HCT116 (cell line): ENCODE measurements at places on chromosomes 3 and 15. TPM values are rescaled to one million over a fixed set of nuclear protein-coding genes. Genes with fewer than 3 reads are reported as not detected.

Gene GUCA1C
- not detected for total RNA-seq

Gene FOXL2
- total RNA-seq: not detected

DNA sequence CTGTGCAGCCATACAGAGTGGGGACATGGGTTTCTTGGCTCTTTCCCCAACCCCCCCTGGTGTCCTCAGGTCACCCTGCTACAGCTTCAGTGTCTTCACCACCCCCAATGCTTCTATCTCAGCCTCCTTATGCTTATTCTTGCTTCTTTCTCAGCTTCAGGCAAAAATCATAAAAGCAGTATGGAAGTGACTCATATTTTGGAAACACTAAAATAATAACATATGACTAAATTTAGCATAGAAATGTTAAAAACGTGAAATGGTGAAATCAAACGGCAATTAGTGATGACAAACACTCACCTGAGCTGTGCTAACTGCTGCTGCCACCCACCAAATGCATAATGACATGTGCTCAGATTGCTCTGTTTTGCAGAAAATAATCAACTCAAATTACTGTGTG, 475.2 kb upstream of the EPHA3 start:
- no peak overlapping the region for H3K4me3 ChIP-seq
- no peaks in the 10 kb centered on the region for H3K36me3 ChIP-seq
- no peaks in the 10 kb centered on the region for H3K27me3 ChIP-seq
- no peak overlapping the region for H3K27ac ChIP-seq

DNA sequence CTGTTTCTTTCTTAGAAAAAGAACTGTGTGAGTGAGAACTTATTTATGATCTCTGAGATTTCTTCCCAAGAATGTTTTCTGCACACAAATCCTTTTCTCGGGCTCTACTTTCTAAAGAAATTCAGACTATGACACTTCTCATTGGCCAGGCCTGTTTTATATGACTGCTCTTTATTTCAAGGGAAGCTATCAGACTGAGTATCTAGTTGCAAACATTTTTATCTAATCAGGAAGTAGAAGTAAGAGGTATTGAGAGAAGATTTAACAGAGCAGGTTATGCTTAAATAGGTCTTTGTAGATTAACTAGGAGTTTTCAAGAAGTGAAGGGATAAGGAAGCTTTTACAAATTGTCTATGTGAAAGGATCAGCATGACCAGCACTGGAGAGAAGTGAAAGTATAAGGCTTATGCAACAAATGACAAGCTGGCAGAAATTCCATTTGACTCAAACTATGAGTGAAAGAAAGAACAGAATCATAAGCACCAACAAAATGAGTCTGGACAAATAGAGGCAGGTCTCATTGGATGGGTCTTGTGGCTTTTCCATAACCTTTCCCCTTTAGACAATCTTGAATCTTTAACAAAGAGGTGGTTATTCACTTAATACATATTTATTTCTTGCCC, 71.9 kb upstream of the CHL1 start:
- H3K4me3 ChIP-seq: no peak overlapping the region
- H3K36me3 ChIP-seq: no peaks in the 10 kb centered on the region
- no peaks in the 10 kb centered on the region for H3K4me1 ChIP-seq
- H3K27ac ChIP-seq: no peak overlapping the region

DNA sequence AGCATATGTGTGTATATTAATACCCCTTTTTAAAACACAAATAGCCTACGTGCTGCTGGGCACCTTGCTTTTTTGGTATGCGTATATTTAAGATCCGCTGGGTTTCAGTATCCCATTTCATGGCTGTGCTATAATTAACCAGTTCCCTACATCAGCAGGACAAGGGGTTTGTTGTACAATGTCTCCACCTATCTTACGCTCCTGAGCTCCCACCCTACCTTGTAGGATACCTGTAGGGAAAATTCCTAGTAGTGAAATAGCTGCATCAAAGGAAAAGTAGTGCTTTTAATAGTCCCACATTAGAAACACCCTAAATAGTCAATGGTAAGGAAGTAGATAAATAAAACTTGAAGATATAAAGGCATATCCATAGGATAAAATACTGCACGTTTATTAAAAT, 1.4 kb downstream of the MAP6D1 start:
- H3K4me1 ChIP-seq: peaks cover 7% of the 10 kb centered on the region; the same call in 1 of the 2 replicates
- no peak overlapping the region for H3K27ac ChIP-seq

DNA sequence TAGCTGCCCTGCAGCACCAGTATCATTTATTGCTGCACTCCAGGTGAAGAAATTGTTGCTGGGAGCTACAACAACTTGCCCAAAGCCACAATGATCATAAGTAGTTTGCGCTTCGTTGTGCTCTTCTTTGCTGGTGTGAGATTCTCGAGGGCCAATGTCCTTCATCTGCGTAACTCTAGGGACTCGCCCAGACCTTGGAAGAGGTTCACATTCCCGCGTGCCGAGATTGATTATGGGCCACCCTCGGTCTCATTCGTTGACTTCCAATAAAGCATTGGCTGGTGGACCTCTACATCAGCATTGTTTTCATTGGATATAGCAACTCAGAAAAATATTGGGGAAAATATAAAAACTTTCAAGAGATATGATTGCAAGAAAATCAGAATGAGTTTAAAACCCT, 423 bp upstream of the PHLDB2 start:
- peaks cover 80% of the 10 kb centered on the region for H3K4me1 ChIP-seq
- H3K27ac ChIP-seq: peak overlapping the region; percentile 96
- H3K4me3 ChIP-seq: peak overlapping the region; percentile 84
- H3K27me3 ChIP-seq: no peaks in the 10 kb centered on the region

GRCh38 chr15:74504418-74504817, 36.6 kb upstream of the ARID3B start:
- no peaks in the 10 kb centered on the region for H3K36me3 ChIP-seq
- no peak for DNase-seq
- no peak overlapping the region for H3K27ac ChIP-seq
- H3K27me3 ChIP-seq: no peaks in the 10 kb centered on the region
- H3K4me3 ChIP-seq: no peak overlapping the region

- no peaks in the 10 kb centered on the region for H3K36me3 ChIP-seq
- H3K4me1 ChIP-seq: peaks cover 47% of the 10 kb centered on the region
- no peaks in the 10 kb centered on the region for H3K27me3 ChIP-seq
These were observed 95.2 kb upstream of the RBMS3 start for GRCh38 chr3:29185706-29186105.

- no peak overlapping the region for H3K4me3 ChIP-seq
- H3K4me1 ChIP-seq: peaks cover 59% of the 10 kb centered on the region
- H3K27me3 ChIP-seq: no peaks in the 10 kb centered on the region
- no peak for DNase-seq
- no peak overlapping the region for H3K27ac ChIP-seq
- H3K36me3 ChIP-seq: no peaks in the 10 kb centered on the region
These were observed 10.9 kb downstream of the BAHD1 start for GRCh38 chr15:40451527-40452158.

DNA sequence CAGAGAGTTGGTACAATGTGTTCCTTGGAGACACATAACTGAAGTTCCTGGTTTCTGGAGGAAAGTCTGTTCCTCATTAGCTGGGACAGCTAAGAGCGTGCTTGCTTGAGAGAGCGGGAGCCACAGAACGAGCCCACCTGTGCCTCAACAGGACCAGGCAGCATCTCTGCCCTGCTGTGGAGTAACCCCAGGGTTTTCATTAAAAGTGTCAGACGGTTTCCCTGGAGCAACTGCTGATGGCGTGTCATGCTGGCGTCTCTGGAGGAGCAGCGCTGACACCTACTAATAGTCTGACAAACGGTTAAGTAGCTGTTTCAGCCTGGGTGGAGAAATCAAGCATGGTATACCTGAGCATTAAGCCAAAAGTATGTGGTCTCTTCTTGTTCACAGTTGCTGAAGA, 150.0 kb downstream of the MCTP2 start:
- H3K27me3 ChIP-seq: no peaks in the 10 kb centered on the region
- H3K4me3 ChIP-seq: no peak overlapping the region
- H3K4me1 ChIP-seq: no peaks in the 10 kb centered on the region
- H3K27ac ChIP-seq: no peak overlapping the region
- H3K36me3 ChIP-seq: no peaks in the 10 kb centered on the region

DNA sequence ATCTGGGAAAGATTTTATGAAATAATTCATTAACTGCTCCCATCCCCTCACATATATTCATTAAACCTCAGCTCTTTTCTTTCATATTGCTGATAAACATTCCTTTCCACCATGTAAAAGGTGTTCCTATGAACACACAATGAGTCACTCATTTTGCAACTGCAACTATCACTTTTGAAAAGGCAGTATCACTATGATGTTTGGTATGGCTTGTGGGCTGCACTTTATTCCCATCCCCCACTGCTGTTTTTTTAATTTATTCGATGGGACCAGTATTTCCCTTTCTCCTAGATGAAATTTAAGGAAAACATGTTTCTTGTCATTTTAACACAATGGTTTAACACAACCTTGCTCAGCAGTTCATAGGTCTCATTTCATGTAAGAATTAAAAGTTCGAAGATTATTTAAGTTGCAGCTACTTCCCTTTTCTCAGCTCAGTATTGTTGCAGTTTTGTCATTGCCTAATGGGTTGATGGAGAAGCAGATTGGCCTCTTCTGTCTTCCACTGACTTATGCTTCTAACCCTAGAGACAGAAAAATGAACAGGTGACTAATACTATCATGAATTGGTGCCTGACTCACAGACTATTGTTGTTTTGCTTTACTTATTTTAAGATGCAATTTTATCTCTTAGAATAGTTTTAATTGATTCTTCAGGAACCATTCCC, 280.3 kb downstream of the ZPLD1 start:
- H3K36me3 ChIP-seq: no peaks in the 10 kb centered on the region
- no peak overlapping the region for H3K27ac ChIP-seq
- no peak overlapping the region for H3K4me3 ChIP-seq
- DNase-seq: peak; percentile 23
- no peaks in the 10 kb centered on the region for H3K27me3 ChIP-seq

Gene PIK3R4
- total RNA-seq: 23.5 TPM

GRCh38 chr15:97944724-97945123, 15.8 kb upstream of the ARRDC4 start:
- DNase-seq: no peak

DNA sequence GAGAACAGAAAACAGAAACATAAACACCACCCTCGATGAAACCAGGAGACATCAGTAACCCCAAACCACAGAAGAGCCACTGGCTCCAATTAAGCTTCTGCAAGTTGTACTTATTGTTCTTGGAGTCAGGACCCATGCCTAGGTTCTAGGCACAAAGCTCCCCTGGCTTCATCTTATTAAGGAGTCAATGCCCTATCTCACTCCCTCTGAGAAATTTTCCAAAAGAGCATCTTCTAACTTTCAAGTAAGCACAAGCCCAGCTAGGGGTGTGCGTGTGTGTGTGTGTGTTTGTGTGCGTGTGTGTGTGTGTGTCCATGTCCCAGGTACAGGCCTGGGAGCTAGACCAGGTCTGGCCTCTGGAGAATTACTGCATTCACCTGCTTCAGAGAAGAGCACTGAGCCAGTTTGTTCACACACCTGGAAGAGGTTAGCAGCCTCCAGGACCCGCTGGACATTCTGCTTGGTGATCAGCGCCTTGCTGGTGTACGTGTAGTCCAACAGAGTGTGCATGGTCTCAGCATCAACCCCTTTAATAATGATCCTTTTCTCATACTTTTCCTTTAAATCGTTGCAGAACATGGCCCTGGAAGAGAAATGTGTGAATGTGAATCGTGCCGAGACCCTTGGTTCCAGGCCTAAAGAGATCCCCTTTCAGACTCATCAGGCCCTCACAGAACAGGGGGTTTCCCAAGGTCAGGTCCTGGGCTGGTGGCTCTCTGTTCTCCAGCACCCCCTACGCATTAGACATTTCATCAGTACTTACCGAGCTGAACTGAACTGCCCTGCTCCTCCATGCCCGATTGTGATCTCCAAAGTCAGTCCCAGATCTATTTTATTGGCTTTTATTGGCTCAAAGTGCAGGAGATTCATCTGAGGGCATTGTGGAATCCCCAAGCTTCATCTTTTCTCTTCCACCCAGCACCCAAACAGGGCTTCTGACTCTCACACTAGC, 27.8 kb downstream of the KLHL6 start:
- H3K4me1 ChIP-seq: peaks cover 4% of the 10 kb centered on the region; the same call in 1 of the 2 replicates
- H3K36me3 ChIP-seq: no peaks in the 10 kb centered on the region
- no peak for DNase-seq
- H3K27ac ChIP-seq: no peak overlapping the region
- H3K4me3 ChIP-seq: no peak overlapping the region
- H3K27me3 ChIP-seq: peaks cover 10% of the 10 kb centered on the region; the same call in 1 of the 2 replicates

DNA sequence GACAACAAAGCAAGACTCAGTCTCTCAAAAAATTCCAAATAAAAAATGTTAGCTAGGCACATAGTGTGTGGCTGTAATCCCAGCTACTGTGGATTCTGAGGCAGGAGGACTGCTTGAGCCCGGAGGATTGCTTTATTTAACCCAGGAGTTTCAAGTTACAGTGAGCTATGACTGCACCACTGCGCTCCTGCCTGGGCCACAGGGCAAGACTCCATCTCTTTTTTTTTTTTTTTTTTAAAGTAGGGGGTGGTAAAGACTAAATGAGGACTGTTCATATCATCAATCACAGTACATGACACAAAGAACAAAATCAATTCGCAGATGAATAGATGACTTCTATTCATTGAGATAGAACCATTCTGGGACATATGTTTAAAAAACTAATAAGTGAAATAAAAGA, 48.1 kb downstream of the ACAP2 start:
- no peak overlapping the region for H3K4me3 ChIP-seq
- H3K27me3 ChIP-seq: no peaks in the 10 kb centered on the region
- H3K4me1 ChIP-seq: no peaks in the 10 kb centered on the region
- H3K27ac ChIP-seq: no peak overlapping the region

DNA sequence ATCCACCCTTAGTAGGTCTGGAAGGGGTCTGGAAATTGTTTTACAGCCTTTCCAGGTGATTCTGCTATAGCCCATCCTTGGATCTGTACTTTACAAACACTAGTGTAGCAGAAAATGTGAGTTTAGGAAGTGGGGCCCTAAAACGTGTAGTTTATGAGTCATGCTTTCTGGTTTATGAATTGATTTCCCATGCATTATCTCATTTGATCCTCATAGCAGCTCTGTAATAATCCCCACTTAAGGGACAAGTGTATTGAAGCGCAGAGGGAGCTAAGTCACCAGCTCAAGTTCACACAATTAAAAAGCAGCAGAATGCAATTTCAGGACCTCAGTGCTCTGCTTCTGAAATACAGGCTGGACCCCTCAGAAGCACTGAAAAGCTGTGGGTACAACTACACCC, 22.7 kb upstream of the STARD5 start:
- no peak overlapping the region for H3K4me3 ChIP-seq
- DNase-seq: no peak
- no peaks in the 10 kb centered on the region for H3K27me3 ChIP-seq
- H3K36me3 ChIP-seq: no peaks in the 10 kb centered on the region

Gene ROPN1B
- total RNA-seq: 2.2 TPM

- H3K36me3 ChIP-seq: no peaks in the 10 kb centered on the region
- no peak overlapping the region for H3K4me3 ChIP-seq
- H3K4me1 ChIP-seq: peaks cover 12% of the 10 kb centered on the region
- H3K27me3 ChIP-seq: no peaks in the 10 kb centered on the region
- no peak for DNase-seq
- no peak overlapping the region for H3K27ac ChIP-seq
These were observed 6.1 kb downstream of the SHF start for GRCh38 chr15:45181491-45182285.

GRCh38 chr3:9194509-9195184, 54.8 kb downstream of the SRGAP3 start:
- H3K4me1 ChIP-seq: peaks cover 4% of the 10 kb centered on the region
- no peak for DNase-seq
- no peaks in the 10 kb centered on the region for H3K27me3 ChIP-seq
- H3K4me3 ChIP-seq: no peak overlapping the region
- no peak overlapping the region for H3K27ac ChIP-seq
- H3K36me3 ChIP-seq: no peaks in the 10 kb centered on the region

GRCh38 chr15:74865316-74865715, 7.8 kb downstream of the SCAMP2 start:
- no peak for DNase-seq
- no peak overlapping the region for H3K4me3 ChIP-seq
- H3K27ac ChIP-seq: no peak overlapping the region
- H3K36me3 ChIP-seq: no peaks in the 10 kb centered on the region
